ENCODE measurements at places on chromosomes 2 and 18. TPM values are rescaled to one million over a fixed set of nuclear protein-coding genes. Genes with fewer than 3 reads are reported as not detected.

The C2orf49 gene
- 25.5 TPM for total RNA-seq

The CCDC93 gene
- total RNA-seq: 34.4 TPM

GRCh38 chr2:191580581-191580980 lies 97.4 kb upstream of the NABP1 start:
- DNase-seq: no peak

GRCh38 chr2:113324684-113325160 lies 46.0 kb upstream of the PAX8 start:
- DNase-seq: peak; percentile 76

- no peak for DNase-seq
These were observed 320.5 kb downstream of the DPP10 start for GRCh38 chr2:114762986-114763385.
